ENCODE measurements at places on chromosomes 5 and 9.

DNA sequence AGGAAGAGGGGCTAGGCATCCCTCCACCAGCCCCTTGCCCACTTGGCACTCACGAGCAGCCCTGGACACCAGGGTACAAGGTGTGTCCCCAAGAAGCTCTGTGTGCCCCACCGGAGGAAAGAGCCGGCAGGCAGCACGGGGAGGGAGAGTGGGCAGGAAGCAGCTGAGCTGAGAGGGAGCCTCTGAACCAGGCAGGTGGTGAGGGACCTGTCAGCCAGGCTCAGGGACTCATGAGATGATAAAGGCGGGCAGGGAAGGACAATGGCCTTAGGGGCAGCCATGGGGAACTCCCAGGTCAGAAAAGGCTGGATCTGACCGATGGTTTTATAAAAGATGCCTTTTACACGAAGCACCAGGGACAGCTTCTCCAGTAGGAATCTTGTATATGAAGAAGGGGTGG lies 112.0 kb downstream of the VAV2 start:
- DNase-seq, result no peak

DNA sequence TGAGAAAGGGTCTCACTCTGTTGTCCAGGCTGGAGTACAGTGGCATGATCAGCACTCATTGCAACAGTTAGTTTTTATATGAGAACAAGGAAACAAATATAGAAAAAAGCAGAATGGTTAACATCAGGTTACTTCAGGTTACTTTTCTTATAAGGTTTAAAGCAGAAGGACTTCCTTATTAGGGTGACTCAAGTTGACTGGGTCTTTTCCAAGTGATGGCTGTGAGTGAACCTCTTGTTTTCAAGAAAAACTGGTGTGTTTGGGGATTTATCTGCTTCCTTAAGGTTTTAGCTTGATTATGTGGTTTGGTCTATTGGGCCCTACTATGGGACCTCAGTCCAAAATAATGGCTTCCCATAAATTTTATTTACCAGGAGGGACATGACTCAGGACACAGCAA lies 99.2 kb downstream of the ARRDC3 start:
- DNase-seq, result no peak

DNA sequence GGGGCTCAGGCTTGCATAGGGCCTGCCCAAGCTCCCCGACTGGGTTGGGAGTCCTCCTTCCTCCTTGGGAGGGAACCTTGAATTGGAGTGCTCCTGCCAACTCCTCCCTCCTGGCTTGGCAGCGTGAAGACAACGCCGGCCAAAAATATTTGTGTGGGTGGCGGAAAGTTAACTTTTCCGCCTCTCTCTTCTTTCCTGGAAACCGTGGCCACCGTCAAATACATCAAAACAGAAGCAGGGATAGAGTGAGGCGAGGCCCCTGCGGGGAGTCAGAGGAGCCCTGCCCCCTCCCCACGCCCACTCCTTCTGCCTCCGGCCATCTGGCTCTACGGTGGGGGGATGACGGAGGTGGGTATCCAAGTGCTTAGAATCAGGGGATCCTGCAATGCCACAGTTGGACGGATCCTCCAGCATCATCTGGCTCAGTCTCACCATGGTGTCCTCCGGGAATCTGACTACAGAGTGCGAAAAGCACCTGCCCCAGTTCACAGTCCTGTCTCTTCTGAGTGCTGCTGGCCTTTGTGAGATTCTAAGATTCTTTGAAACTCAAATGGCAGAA lies 25.2 kb upstream of the SYNPO start:
- no peak for DNase-seq

DNA sequence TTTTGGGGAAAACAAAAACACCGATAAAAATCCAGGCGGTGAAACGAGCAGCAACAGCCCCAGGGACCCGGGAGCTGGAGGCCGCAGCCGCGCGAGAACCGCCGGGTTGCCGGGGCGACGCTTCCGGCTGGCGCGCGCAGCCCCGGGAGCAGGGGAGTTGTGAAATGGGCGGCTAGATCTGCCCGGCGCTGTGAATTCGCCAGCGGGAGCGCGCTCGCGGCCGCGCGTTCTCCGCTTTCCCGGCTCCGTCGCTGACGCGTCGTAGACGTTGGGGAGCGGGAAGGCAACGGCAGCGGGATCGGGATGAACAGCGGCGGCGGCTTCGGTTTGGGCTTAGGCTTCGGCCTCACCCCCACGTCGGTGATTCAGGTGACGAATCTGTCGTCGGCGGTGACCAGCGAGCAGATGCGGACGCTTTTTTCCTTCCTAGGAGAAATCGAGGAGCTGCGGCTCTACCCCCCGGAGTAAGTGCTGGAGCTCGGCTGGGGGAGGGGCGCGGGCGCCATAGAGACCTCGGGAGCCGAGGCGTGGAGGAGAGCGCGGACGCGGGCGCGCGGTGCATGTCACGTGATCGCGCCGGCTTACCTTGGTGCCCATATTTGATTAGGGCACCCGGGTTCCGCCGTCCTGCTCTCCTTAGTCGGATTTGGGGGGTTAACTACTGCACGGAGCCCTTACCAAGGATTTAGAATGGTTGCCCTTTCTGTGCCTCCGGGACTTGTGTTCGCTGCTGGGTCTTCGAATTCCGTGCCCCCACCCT lies at the start of gene SREK1:
SREK1 (plus strand) TSS at position 227 of the 760 bp plus-strand sequence; CDS start at position 304, 77 bp downstream.
- DNase-seq, result peak; percentile 47

DNA sequence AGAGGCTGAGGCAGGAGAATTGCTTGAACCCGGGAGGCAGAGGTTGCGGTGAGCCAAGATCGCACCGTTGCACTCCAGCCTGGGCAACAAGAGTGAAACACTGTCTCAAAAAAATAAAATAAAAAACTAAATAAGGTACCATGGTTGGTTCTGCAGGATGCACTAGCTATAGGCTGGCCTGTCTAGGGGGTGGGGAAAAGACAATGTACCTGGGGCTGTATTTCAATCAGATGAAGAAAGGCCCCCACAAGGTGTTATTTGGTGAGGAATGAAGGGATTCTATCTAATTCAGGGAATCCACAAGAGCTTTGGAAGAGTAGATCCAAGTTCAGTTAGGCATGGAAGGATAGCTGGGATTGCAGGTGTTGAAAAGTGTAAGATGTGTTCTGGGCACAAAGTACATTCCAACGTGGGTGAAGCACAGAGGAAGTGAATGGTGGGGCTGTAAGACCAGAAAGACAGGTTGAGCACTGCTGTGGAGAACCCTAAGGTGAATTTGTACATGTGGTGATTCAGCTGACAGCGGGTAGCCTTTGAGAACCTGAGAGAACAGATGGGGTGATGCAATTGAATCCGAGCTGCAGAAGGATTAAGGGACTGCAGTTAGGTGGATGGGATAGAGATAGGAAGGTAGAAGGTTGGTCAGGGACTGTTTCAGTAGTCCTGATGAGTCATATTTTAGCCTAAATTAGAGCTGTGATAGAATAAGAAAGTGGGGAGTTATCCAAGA lies 71.8 kb downstream of the CAST start:
- DNase-seq, result no peak

DNA sequence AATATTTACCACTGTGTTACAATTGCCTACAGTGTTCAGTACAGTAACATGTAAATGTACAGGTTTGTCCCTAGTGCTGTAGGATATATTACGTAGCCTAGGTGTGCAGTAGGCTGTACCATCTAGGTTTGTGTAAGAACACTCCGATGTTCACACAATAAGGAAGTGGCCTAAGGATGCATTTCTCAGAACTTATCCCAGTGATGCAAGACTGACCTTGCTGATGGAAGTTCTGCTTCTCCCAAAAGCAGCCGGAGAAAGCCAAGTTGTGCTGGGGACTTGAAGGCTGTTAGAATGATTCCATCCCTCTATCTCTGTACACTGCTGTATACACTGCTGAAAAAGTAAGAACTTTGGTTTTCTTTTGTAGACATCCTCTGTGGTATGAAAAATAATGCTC lies 21.6 kb downstream of the NEUROG1 start:
- no peak for DNase-seq

- no peak for DNase-seq
These were observed 138.6 kb downstream of the ERCC6L2 start for GRCh38 chr9:96014078-96014477.

DNA sequence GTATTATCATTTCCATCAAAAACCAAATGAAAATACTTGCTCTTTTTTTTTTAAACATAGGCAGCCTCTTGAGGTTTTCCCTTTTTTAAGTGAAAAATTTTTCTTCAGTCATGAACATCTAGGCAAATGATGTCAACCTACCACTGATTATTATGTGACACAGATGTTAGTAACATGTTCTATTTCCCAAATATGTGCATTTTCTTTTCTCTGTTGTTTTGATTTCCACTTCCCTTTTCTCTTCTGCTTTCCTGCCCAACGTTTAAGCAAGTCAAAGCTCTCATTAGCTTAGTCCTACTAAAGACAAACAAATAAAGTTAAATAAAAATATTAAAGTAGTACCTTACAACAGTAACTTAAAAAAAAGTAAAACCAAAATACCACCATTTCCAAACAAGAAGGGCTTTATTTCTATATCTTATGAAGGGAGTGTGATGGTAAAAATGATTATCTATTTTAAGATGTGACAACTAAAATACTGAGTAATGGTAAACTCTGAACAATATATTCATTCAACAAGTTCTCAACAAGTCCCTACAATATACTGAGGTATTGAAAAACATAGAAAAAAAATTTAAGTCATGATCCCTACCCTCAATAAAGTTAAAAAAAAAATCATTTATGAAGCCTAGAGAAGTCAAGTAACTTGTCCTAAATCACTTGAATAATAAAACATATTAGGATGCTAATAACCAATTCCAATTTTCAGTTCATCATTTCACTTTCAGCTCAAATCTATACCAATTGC lies 9.4 kb downstream of the SLC38A9 start:
- DNase-seq, result no peak

- DNase-seq, result no peak
These were observed 41.2 kb upstream of the SPRY4 start for GRCh38 chr5:142366007-142366406.

- DNase-seq, result no peak
These were observed 72.2 kb downstream of the SLC12A2 start for GRCh38 chr5:128155776-128156175.

DNA sequence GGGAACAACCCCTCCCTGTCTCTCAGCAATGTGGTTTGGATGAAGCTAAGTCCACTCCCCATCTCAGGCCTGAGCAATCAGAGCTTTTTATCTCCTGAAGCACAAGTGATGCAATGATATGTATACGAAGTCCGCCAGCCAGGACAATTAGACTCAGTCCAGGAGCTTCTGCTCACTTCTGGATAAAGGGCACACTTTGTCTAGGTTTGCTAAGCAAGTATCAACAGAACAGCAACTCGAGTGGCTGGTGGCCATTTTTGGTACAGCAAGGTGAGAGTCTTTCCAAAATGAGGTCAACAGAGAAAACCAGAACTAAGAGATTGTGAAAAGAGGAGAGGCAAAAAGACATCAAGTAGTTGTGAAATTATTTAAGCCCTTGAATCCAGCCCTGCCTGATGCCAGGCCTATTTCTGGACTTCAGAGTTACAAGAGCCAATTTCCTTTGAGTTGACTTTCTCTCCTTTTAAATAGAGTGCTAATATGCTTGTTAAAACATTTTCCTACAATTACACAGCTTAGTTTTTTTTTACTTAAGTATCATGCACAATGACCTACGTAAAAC lies 8.2 kb downstream of the NDUFA8 start:
- DNase-seq, result no peak

DNA sequence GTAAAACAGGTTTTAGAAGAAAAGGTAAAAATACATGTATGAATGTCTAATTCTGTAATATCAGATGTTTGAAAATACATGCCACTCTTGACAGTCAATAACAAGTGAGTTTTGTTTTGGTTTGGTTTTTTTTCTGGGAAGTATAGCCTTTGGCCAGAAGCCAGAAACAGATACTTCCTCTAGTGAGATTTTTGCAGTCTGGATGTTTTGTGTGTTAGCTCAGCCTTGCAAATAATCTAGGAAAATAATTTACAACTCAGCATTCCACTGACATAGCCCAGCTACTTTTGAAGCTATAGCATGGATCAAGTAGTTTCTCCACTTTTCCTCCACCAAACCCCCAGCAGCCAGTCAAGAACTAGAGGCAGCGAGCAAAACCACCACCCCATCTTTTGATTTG lies 56.7 kb downstream of the SLC1A1 start:
- no peak for DNase-seq

DNA sequence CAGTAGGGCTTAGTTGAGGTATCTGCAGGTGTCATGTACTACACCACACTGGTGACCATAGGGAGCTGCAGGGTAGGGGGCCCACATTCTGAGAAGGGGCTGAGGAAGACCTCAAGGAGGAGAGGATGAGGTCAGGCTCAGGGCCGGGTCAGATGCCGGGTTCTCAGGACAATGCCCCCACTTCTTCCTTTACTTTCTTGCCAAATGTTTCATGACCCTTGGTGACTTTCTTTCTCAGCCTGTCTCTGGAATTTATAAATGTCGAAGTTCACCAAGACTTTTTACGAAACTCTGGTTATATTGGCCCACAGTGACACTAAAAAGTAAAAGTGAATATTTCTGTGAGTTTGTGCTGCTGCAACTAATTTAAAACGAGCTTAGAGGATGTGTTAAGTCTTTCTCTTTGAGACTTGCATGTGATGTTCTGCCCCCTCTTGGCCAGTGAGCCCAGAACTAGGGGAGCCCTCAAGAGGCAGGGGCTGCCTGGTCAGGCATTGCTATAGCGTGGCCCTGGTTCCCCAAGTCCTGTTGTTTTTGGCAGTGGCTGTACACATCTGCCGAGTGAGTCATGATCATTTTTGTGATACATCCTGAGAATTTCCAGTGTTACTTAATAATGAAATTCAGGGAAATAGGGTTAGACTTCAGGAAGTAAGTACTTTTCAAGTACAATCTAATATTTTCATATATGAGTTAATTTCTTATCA lies 11.2 kb downstream of the ACO1 start:
- no peak for DNase-seq

GRCh38 chr9:79809931-79810330 lies 238.2 kb downstream of the TLE4 start:
- no peak for DNase-seq

- DNase-seq, result no peak
These were observed 8.4 kb upstream of the FAM120AOS start for GRCh38 chr9:93461821-93462220.

DNA sequence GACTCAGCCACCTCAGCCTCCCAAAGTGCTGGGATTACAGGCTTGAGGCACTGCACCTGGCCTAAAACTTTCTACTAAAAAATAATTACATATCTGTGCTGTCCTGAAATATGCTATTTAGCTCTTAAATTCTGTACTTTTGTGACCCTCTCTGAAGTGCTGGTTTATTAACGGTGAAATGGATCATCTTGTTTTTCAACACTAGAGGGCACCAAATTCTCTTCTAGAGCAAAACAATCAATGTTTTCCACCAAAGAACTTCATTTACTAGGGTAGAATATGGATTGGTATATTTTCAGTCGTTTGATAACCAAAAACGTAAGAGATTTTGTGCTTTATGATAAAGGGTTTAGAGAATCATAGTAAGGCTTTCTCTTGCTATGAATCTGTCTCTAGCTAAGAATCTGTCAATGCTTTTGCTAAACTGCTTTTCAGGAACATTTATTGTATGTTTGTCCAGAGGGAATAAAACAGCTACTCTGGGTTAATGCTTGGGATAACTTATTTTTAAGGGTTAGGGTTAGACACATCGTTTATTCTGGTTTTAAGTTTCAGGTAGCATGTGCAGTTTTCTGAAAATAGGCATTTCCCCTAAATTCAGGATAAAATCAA lies 63.6 kb downstream of the RNF180 start:
- DNase-seq, result no peak

Measured in NCI-H2081 treated with DMSO at 0.1 percent for 48 hours (cell line).